ENCODE measurements at places on chromosomes 1 and 21.

GRCh38 chr1:94271373-94271772 lies 34.0 kb upstream of the ARHGAP29 start:
- DNase-seq = no peak

DNA sequence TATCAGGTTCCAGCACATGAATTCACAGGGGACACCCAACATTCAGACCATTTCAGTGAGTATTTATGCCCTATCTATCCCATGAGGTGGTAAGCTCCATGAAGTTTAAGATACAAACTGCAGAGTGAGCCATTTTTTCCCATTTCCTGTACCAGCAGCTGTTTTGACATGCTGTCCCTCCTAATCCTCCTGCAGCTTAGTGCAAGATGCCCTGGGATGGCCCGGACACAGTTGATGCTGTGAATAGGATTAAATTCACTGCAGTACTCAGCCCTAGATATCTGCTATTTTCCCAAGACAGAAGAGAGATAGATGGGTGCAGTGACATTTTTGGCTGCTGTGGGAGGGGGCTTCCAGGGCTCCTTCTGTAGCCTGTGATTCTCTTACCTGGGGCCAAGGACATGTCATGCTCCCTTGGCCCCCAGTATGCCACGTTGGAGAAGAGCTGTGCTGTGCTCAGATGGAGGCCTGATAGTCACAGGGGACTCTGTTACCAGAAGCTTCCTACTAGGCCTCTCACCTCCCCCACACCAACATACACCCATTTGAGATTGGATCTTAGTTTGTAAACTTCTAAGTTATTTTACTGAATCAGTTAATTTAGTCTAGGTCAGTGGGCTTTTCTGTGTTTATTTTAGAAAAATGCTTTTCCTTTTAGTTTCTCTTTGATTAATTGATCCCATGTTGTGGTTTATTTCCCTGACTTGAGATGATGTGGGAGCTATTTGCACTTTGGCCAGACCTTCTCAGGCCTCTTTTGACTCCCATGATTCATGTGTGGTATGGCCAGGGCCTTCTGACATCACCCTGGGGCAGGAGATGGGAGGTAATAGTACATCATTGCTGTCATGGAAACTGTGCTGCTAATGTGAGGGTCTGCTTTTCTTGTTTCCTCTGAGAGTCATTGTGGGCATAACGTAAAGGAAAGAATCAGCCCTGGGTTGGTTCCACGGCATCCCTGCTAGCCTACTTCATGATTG lies 92.6 kb downstream of the ST3GAL3 start:
- DNase-seq = no peak

- DNase-seq = no peak
Measured at GRCh38 chr1:197736685-197737084, 38.6 kb downstream of the DENND1B start.

- no peak for DNase-seq
Measured at GRCh38 chr1:85566890-85567289, 13.7 kb upstream of the CCN1 start.

- no peak for DNase-seq
Measured at GRCh38 chr1:9008236-9008635, 18.0 kb downstream of the SLC2A7 start.
